ENCODE measurements at places on chromosomes 11 and 22. TPM values are rescaled to one million over a fixed set of nuclear protein-coding genes. Genes with fewer than 3 reads are reported as not detected.
A peak's percentile ranks its signal among the peaks of the same experiment; 100 is the strongest.

DNA sequence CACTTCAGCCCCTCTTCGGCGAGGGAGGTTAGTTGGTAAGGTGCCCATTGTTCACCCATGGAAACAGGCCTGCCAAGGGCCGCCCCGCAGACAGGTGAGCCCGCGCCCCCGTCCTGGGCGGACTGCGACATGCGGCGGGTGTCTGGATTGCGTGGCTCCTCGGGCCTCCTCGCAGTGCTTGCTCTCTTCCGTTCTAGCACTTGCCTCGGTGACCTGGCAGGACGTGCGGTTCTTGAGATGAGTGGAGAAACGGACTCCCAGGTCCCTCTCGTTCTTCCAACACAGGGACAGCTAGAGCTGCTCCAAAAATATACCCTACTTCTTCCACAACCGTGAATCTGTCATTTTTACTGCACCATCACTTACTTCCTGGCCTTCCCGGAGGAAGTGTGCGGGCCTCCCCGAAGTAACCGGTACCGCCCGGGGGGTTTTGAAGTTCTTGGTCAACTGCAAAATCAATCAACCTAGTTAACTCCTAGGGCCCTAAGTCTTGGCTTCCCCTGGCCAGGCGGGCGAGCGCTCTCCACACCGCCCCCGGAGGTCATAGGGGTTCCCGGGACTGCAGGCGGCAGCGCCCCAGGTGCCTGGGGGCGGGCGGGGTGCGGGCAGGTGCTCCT is 745 bp upstream of the ZBTB44 start:
- no peak for DNase-seq

GRCh38 chr11:7593481-7593880 is 79.7 kb downstream of the PPFIBP2 start:
- no peak for DNase-seq

- DNase-seq = peak; percentile 70
Observed at GRCh38 chr22:38835888-38836301, 7.9 kb downstream of the NPTXR start.

DNA sequence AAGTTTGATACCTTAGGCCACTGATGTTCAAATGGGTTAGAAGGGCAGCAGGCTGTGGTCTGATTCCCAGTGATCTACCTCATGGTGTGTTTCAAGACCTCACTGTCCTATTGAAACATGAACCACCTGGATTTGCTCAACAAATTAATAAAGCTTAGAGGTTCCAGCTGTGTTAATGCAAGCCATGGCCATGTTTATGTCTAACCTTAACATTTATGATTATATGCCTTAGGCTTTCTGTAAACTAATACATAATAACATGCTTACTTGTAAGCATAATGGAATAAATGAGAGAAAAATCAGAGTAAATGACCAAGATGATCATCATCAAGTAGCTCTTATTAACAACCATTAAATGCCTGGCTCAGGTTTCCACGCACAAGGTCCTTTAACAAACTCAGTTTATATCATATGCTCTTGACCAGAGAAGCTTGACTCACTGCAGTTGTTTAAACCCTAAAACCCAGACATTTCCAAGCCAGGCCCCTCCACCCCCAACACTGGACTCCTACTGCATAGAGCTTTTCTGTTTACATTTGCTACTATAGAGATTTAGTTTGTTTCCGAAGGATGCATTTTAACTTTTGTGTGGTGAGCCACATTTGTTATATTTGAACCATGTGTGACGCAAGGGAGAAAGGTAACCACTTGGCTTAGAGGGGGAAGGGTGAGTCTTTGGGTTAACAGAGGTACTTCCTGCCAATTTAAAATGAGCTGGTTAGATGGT is 43.7 kb downstream of the KREMEN1 start:
- DNase-seq = peak; percentile 86

DNA sequence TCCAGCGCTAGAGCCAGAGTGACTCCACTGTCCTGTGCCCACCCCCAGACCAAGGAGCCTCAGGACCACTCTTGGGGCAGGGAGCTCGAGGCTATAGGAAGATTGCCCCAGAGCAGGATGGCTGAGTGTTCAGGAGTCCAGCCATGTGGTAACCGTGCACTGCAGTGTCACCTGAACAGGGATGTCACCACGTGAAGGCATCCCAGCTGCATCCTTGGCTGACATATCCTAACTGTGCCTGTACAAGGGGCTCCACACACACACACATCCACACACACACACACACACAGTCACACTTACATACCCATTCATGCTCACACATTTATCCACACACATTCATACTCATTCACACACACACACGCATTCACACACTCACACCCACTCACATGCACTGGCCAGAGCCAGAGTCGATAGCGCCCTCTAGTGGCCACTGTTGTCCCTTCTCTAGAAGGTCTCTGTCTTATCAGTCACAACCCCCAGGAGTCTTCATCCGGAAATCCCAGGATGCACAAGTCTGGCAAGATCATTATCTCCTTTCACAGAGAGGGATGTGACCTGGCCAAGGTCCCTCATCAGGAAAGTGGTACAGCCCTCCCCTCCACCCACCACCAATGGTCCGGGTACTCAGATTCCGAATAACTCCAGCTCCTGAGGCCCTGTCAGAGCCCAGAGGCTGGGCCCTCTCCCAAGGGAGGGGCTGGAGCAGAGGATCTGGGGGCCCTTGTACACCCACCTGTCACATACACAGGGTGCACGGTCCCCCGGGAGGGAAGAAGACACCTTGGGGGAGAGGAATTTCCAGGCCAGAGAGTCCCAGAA is 55.1 kb downstream of the IGLL5 start:
- peak; percentile 34 for DNase-seq

DNA sequence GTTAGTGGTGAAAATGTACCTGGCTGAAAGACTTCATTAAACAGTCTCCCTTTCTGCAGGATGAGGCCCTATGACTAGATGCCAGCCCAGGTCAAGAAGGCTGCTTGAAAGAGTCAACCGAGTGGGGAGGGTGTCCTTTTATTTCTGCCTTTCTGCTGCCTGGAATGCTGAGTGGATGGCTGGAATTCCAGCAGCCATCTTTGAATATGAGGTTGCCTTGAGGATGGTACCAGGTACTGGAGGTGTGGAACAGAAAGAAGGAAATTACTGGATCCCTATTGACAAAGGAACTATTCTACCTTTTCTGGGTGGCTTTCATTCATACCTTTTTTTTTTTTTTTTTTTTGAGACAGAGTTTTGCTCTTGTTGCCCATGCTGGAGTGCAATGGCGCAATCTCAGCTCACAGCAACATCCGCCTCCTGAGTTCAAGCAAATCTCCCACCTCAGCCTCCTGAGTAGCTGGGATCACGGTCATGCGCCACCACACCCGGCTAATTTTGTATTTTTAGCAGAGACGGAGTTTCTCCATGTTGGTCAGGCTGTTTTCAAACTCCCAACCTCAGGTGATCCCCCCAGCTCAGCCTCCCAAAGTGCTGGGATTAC is 107.3 kb downstream of the RPS6KA4 start:
- no peak for DNase-seq

- DNase-seq = no peak
Observed at GRCh38 chr22:47401976-47402770, 639.7 kb downstream of the TBC1D22A start.

DNA sequence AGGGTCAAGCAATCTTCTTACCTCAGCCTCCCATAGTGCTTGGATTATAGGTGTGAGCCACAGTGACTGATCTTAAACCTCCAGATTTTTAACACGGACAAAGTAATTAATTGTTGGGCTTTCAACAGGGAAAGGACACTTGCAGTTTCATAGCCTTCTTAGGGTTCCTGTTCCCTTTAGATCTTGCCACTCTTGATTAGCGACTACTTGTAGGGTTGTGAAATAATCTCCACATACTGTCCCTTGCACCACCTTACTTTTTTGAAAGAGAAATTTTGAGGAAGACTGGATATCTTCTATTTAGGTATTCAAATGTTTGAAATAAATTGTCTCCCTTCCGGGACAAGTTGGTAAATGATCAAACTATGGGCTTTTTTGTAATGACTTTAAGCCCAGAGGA is 7.6 kb downstream of the MS4A4E start:
- DNase-seq = no peak

DNA sequence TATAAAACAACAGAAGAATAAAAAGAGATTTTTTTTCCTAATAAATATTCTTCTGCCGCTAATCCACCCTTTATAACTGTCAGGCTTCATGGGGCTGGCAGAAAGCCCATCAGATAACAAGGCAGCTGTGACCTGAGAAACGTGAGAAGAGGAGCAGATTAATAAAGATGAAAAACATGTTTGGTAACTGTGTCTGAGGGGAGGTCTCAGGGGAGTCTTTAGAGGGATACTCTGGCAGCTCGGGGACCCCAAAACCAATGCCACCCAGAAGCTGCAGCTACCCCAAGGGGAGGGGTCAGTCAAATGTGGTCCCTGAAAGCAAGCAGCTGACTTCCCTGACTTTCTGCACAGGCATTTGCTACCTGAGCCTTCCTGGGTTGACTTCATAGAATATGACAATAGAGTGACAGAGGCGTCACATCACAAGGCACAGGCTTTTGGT is 48.4 kb upstream of the POU2AF1 start:
- DNase-seq = no peak

DNA sequence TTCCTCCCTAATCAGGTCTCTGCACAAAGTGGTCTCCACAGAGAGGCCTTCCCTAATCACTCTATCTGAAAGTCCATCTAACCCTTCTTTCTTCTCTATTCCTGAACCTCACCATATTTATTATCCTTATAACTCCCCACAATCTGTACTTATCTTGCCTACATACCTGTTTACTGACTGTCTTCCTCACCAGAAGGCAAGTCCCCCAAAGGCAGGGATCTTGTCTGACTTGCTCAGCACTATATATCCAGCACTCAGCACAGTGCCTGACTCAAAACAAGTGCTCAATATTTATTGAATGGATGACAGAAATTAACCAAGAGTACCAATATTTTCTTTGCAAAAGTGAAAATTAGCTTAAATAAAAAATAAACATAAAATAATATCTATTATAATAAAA is 5.5 kb downstream of the DCUN1D5 start:
- DNase-seq = no peak

DNA sequence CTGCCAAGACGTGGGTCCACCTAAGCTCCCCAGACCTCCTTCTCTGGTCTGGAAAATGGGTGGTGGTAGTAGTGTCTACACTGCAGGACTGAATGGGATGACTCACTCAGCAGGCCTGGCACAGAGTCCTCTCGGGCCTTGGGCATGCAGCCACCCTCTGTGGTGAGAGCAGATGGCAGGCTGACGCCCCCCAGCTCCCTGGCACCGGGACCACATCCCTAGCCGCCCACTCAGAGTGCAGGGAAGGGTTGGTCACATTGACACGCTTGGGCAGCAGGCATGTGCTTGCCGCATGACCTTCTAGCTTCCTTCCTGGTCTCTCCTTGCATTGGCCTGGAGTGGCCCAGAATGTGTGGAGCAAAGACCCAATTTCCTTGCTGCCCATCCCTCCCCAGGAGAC is 30.7 kb upstream of the PRODH start:
- peak; percentile 15 for DNase-seq

DNA sequence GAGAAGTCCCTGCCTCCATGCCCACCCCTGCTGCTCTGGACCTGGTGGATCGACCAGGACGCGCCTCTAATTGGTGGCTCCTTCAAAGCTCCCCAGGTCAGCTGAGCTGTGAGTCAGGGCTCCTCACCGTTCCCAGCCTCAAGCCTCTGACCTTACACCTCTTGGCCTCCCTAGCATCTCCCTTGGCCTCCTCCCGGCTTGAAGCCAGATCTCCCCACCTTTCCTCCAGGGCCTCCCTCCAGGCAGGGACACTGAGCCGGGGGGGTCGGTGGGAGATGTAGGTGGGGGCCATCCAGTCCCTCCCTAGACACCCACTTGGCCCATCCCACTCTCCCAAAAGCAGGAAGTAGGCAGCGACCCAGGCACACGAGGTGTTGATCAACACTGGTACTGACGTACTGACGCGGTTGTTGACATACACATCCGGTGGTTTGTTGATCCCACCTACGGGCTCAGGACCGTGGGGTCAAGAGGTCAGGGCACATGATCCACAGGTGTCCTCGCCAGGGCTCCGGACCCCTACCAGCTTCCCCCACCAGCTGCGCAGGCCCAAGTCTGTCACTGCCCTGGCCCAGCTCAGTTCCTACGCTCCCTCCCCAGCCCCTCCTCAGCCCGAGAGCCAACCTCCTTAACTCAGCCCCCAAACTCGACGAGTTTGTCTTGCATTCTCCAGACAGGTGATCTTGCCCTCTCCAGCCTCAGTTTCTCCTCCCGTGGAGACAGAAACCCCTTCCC is 802 bp downstream of the ATG2A start:
- peak; percentile 42 for DNase-seq

DNA sequence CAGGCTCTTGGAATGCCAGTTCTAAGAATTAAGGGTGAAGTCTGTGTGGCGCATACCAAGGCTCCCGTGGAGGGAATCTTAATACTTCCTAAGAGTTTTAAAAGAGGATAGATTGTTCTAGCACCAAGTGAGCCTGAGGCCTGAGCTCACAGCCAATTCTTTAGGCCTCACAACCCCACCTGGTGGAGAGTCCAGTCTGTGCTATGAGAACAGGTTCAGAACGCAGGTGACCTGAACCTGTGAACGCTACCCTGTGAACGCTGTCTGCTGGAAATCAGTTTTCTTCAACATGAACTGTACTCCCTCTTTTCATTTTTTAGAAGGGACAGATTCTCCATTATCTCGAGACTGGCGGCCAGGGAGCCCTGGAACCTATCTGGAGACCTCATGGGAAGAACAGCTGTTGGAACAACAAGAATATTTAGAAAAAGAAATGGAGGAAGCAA is 43.2 kb upstream of the DLAT start:
- no peak for DNase-seq

The OR52A5 gene
- total RNA-seq = not detected

The ALDH3B2 gene
- total RNA-seq = not detected

The OR2AG2 gene
- total RNA-seq = 0.06 TPM

The KIF18A gene
- 34.1 TPM for total RNA-seq

The OR4A16 gene
- total RNA-seq = not detected

The C1QTNF4 gene
- not detected for total RNA-seq

The RTN4RL2 gene
- 0.64 TPM for total RNA-seq

The NOX4 gene
- 1.4 TPM for total RNA-seq
